Jurkat, Clone E6-1 (cell line): ENCODE measurements at places on chromosomes 11 and 22.

GRCh38 chr11:71075871-71076420 lies 176.4 kb downstream of the SHANK2 start:
- DNase-seq, result no peak

DNA sequence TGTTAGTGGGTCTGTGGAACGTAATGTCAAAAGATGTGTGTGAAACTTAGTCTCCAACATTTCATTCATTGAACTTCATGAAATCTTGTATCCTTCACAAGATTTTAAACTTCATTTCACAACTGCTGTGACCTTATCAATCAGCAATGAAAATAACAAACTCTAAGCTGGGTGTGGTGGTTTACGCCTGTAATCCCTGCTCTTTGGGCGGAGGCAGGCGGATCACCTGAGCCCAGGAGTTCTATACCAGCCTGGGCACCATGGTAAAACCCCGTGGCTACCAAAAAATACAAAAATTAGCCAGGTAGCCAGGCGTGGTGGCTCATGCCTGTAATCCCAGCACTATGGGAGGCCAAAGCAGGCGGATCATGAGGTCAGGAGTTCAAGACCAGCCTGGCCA lies 5.1 kb downstream of the CHKA start:
- no peak for DNase-seq

DNA sequence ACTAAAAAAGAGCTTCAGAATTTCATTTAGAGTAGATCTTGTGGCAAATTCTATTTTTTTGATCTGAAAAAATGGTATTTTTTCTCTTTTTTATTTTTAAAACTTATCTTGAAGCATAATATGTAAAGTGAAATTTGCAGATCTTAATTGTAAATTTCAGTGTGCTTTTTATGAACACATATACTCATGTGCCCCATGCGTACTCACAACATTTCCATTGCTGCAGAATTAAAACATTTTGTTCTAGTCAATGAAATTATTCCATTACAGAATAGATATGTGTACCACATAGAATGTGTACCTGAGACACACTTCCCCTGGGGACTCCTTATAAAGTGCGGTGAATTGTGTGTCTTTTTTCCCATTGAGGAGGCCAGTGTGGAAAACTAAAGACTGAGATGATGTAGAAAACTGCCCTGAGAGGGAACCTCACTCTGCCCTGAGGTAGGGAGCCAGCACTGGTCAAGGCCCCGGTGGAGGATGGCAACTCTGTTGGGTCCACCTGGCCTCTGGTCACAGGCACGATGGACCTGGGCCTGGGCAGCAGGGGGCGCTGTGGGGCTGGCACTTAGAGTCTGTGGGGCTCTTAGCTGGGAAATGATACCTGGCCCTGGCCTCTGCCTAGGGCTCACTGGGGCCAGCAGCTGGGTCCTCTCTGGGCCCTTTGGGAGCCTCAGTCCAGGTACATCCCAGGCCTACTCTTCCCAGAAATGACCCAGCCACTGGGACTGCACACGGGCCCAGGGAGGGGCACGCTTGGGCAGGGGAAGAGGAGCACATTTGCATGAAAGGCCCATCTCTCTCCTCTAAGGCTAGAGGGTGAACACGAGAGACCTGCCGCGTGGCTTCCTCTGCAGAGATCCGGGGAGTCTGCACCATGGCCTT lies 77.9 kb upstream of the TOP3B start:
- DNase-seq, result no peak

- DNase-seq, result no peak
Measured at GRCh38 chr11:76104285-76104684, 102.0 kb downstream of the WNT11 start.

- no peak for DNase-seq
Measured at GRCh38 chr11:70551351-70552166, 153.2 kb downstream of the CTTN start.

DNA sequence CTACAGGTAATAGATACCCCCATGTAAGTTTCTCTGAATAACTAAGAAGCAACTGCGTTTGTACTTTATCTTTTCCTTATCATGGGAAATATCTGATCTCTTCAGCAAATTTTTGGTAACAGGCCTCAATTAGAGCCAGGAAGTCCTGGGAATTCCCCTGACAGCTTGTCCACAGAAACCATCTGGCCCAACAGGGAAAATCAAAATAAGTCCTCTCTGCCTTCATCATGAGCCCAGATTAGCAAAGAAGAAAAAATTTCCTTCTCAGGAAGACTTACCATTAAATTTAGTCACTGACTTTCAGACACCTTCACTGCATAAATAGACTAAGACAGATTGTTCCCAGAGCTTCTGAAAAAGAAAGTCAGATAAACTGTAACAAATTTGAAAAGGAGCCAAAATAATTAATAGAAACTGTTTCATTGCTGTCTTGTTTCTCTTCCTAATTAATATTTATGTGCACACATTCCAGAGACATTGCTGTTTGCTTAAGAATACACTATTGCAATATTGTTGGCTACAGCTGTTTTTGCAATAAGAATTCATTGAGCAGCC lies 278.1 kb upstream of the FAT3 start:
- DNase-seq, result no peak

- no peak for DNase-seq
Measured at GRCh38 chr22:37591823-37592404, 12.0 kb upstream of the LGALS2 start.

GRCh38 chr11:44559207-44559939 lies 6.1 kb upstream of the CD82 start:
- peak; percentile 62 for DNase-seq

DNA sequence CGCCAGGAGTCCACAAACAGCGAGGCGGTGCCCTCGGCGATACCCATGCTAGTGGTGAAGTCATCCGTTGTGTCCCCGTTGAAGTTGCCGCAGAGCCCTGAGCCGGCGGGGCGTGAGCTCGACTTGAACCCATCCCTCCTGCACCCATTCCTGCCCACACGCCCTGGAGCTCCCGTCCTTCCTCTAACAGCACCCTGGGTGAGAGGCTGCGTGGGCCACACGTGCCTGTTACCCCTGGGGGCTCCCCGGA lies 8.3 kb downstream of the MUC6 start:
- DNase-seq, result no peak

DNA sequence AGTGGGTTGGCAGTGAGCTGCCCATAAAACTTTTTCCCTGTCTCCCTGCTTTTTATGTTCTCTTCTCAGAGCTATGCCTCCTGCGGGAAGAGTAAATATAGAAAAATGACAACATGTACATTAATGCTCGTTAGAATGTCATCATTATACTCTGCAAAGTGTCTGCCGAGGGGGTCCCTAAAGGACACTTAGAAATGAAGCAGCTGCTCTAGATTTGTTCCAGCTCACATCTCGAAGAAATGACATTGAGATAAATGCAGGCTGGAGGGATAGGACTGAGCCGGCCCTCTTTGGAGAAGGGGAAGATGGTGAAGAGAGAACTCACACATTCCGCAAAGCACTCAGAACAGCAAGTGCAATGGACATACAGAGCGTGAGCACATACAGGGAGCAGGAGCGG lies 240.0 kb downstream of the NXPE2 start:
- no peak for DNase-seq

DNA sequence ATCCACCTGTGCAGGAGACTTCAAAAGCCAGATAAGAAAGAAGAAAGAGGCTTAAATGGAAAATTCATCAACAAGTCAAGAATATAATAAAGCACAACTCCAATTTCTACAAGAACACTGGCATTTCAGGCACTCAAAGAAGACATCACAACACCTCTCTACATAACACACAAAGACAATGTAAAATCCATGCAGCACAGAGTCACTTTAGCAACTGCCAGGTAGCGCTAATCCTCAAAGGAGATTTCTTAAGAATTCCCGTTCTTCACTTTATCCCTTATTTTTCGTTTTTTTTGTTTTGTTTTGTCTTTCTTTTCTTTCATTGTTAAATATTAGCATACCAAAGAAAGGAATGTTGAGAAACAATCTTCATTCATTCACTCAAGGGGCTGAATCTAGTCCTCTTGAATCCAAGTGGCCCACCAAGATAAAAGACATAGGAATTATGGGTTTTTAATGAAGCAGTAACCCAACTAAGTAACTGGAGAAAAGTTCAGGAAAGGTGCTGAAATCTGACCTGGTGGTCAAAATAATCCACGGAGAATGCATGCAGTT lies 95.0 kb downstream of the CADM1 start:
- no peak for DNase-seq

DNA sequence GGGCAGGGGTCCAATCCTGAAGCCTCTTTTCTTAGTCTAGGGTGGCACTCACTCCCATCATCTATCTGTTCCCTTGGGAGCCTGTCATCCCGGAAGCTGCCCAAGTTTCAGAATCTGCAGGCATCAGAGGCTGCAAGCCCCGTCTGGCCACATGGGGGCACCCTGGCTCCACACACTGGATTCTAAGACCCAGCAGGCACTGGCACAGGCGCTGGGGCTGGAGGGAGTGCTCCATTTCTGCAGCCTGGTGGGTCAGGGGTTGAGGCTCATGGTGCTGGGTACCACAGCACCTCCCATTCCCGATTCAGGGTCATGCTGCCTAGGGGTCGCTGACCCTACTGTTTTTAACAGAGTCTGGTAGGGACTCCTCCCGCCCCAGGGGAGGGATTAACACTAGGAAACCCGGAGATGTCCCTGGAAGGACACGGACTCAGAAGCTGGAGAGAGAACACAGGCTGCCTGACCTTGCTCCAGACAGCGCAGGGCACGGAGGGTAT lies 243.9 kb upstream of the SYN3 start:
- DNase-seq, result peak; percentile 32

- DNase-seq, result no peak
Measured at GRCh38 chr11:116543911-116544475, 228.8 kb downstream of the BUD13 start.

DNA sequence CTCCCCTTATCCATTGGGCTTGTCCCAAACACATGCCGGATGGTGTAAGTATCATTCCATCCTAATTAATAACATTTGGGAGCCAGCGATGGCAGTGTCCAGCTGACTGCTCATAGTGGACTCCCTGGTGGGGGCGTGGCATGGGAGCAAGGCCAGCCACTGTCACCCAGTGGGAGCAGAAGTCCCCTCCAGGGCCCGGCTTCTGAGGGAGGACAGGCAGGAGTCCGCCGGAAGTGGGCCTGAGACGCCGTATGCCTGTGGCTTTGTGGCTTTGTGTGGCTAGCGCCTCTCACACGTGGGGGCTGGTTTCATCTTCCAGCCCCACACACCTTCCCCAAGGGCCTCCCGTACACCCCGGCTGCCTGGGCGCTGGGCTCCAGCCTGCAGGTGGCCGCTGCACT lies 124.5 kb downstream of the KCNQ1 start:
- DNase-seq, result no peak

GRCh38 chr22:37561212-37562048 lies 1.1 kb downstream of the CDC42EP1 start:
- peak; percentile 36 for DNase-seq

- DNase-seq, result peak; percentile 66
Measured at GRCh38 chr11:116605543-116606459, 167.0 kb downstream of the BUD13 start.

DNA sequence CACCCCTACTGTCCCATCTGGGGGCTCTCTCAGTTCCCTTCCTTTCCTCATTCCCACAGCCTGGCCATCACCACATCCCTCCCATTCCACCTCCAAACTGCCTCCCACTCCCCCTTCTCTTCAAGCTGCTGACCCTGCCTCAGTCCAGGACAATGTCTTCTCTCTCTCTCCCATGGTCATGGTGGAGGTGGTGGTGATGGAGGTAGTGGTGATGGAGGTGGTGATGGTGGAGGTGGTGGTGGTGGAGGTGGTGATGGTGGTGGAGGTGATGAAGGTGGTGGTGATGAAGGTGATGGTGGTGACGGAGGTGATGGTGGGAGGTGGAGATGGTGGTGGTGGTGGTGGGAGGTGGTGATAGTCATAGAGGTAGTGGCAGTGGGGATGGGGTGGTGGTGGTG lies 87.0 kb downstream of the MPPED1 start:
- no peak for DNase-seq

DNA sequence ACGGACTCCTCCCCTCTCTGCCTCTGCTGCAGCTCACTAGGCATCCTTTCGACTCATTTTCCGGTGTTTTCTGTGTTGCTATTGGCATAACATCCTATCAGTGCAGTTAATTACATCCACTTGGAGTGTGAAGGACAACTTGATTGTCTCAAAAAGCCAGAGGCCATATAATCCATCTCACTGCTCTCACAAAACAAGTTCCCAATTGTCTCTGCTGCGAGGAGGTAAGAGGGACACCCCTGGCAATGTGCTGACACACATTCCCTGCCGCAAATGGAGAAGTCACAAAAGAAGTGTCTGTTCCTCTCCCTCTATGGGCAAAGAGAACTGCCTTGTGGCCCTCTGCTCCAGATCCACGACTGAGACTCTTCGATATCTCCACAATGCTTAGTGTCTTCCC lies 618.4 kb downstream of the OPCML start:
- no peak for DNase-seq

- no peak for DNase-seq
Measured at GRCh38 chr11:70595452-70595851, 197.1 kb downstream of the CTTN start.

- DNase-seq, result no peak
Measured at GRCh38 chr11:116412118-116412889, 360.5 kb downstream of the BUD13 start.
